Activated T-helper 1 cell treated with anti-CD3 and anti-CD28 coated beads, Interleukin-12 subunit alpha, Interleukin-12 subunit beta, Interleukin-2, Interleukin-4 antibody, amounts not matched to agents 30 ng/mL and 10 ng/mL and 1 ng/mL, durations not matched to agents 14 hours and 24 hours and 36 hours (primary cell): ENCODE measurements at places on chromosomes 2 and 18. TPM values are rescaled to one million over a fixed set of nuclear protein-coding genes. Genes with fewer than 3 reads are reported as not detected.

DNA sequence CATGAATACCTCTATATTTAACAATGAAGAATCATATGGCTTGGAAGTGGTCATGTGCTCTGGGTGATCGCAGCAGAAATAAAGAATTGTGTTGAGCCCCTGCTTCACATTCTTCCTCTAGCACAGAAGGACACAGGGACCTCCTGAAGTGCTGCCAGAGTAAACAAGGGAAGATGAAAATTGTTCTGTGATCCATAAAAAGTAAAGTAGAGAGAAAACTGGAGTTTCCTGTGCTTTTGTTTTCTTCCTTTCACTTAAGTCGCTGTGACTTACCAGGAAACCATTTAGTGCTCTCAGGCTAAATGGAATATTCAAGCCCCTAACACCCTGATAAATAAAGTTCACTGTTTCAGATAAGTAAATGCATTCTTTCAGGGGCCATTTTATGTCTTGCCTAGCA is 1173.6 kb upstream of the CHAC2 start:
- no peaks in the 10 kb centered on the region for H3K4me1 ChIP-seq
- no peak overlapping the region for H3K4me3 ChIP-seq
- no peaks in the 10 kb centered on the region for H3K36me3 ChIP-seq
- H3K27ac ChIP-seq, result no peak overlapping the region
- H3K27me3 ChIP-seq, result no peaks in the 10 kb centered on the region
- DNase-seq, result no peak

DNA sequence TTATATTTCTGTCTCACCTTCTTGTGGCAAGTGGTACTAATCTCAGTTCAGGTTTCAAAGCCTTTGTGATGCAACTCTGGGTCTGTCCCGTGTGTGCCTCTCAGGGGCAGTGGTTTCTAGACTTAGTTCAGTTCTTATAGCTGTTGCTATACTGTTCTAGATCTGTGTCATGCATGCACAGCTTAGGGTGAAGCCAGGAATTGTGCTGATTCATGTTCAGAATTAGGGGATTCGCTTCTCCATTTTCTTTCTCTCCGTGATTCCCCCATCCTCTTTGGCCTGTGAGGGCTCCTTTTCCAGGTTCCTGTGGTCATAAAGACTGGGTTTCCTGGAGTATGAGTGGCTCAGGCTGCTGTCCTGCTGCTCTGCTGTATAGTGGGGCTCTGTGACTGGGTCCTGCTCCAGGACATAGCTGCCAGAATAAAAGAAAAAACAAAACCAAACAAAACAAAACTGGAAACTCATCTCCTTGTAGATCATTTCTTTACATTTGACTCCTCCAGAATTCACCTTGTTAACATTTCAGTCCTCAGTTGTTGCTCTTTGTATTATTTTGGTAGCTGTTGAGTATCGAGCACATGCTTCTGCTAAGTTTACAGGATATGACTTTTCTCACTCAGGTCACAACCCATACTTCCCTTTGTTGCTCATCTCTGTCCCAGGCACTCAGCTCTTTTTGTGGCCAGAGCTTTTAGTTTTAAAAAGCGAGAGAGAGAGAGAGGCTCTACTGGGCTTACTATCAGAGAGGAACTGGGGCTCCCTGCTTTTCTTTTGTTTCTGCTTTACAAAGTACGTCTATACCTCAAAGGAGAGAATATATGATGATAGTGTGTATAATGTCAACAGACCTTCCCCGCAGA is 34.2 kb downstream of the CERS6 start:
- peak; percentile 45 for DNase-seq
- H3K4me1 ChIP-seq, result peaks cover 42% of the 10 kb centered on the region
- H3K27ac ChIP-seq, result peak overlapping the region; percentile 92
- H3K27me3 ChIP-seq, result peaks cover 9% of the 10 kb centered on the region
- peak overlapping the region; percentile 78 for H3K4me3 ChIP-seq

- peaks cover 2% of the 10 kb centered on the region for H3K36me3 ChIP-seq
- peak overlapping the region; percentile 24 for H3K4me3 ChIP-seq
- peak overlapping the region; percentile 27 for H3K27ac ChIP-seq
- H3K27me3 ChIP-seq, result peaks cover 43% of the 10 kb centered on the region
- DNase-seq, result no peak
Measured at GRCh38 chr18:63099091-63099840, 220.3 kb downstream of the BCL2 start.

ITPRIPL1 gene
- 52.1 and 54.5 TPM in 2 replicates for total RNA-seq

NYAP2 gene
- not detected in 2 replicates for total RNA-seq

MRO gene
- total RNA-seq, result not detected in 2 replicates
